ENCODE measurements at places on chromosomes 5 and 9.

DNA sequence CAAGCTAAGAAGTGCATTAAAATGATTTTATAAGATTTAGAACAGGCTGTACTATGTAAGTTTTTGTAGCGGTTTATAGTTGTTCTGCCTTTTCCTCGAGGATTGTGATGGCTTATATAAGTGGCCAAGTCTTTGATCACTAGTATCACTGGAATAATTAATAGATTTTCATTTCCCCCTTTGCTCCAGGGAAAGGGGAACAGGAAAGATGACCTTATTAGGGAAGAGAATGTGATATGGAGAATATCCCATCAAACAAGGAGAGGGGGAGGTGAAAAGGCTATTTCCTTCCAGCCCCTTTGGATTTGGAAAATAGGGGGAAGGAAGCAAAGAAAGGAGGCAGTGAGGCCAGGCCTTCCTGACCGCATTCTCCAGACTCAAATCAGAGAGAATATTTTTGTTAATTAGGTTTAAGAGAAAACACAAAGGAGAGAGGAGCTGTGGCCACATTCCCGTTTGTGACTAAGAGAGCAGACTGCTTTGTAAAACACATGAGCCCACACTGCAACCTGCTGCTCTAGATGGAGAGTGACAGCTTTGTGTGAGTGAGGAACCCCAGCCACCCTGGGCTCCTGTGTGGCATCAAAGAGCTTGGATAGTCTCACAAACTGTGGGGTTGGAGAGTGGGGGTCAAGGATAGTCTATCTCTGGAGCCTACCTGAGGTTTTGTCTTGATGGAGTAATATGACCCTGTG lies 359.5 kb downstream of the DTWD2 start:
- DNase-seq: no peak

- no peak for DNase-seq
These were observed 48.7 kb upstream of the C5orf47 start for GRCh38 chr5:173940269-173940668.

GRCh38 chr9:125909459-125909858 lies 162.3 kb downstream of the PBX3 start:
- no peak for DNase-seq

DNA sequence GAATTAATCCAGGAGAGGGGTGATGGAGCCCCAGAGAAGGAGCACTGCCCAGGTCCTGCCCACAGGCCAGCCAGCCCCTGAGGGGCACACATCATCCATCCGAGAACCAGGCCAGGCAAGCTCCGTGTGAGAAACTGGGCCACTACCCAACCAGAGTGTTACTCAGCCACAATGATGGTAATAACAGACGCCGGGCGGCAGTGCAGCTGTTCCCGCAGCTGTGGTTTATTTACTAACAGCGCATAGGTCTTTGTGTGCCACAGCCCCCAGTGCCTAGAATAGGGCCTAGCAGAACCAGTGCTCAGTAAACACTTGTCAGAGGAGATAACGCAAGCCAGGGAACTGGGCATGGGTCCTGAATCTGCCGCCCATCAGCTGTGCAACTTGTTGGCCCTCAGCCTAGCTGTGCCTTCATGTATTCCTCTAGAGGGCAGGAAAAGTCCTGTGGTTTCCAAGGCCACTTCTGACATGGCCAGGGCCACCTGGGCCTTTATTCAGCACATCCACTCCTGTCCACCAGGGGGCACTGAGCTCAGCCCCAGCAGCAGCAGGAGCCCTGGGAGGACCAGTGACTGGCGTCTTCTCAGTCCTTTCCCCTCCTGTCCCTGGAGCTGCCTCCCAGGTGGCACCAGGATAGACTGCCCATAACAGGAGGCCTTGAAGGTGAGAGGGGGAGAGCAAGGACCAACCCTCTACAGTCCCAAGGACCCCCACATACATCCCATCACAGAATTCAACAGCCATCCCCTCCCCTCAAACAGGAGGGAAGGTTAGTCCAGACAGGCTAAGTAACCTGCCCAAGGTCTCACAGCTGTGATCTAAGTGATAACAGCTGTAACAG lies 2.1 kb downstream of the MXD3 start:
- no peak for DNase-seq

GRCh38 chr5:148620696-148621095 lies 33.6 kb downstream of the HTR4 start:
- no peak for DNase-seq

- DNase-seq: no peak
These were observed 24.2 kb downstream of the CSNK1A1 start for GRCh38 chr5:149526845-149527590.

DNA sequence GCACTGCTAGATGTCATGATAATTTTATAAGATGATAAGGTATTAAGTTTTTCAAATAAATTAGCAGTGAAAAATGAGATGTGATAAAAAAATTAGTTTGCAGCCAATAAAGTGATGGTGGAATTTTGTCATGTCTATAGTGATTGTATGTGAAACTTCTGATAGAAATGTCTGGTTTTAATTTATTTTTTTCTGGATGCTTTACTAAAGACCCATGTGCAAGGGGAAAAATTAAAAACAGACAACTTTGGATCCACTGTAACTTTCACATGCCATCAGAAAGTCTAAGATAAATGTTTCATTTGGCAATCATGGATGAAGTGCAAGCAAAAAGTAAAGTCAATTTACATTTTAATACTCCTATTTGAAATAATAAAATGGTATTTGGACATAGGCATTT lies 4.4 kb upstream of the NDUFS4 start:
- no peak for DNase-seq

DNA sequence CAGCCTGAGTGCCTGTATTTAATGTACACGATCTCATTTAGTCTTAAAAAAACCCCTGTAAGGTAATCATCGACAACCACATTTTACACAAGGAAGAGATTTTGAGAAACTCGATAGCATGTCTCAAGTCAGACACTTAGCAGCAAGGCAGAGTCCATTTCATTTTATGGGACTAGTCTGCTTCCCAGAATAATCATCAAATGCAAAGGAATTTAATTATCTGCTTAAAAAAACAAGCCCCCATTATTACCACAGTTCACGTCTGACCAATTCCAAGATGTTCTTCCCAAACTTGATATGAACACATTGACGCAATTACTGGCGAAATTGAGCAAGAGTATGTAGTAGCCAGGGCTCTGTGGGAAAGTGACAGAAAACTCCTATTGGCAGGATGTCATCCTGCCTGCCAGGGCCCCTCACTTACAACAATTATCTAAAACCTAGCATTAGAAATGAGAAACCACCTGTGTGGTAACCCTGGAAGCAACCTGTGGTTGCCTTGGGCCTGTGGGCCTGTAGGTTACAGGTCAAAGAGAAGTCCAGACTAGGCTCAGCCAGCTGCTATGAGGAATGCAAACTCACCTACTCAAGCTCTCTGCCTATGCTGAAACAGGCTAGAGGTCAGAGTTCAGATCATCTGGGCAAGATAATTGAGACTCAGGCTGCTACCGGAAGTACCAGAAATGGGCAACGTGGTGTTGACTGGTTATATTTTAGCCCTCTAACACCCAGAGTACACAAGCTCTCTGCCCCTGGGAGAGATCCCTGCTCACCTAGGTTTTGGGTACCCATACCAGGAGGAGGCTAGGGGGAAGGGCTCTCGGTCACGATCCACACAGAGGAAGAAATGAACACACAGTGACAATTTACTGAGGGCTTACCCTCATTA lies 1.6 kb downstream of the B4GALT1 start:
- no peak for DNase-seq

- DNase-seq: no peak
These were observed 38.5 kb downstream of the TLE1 start for GRCh38 chr9:81650586-81651515.

- DNase-seq: peak; percentile 45
These were observed 809 bp downstream of the HNRNPAB start for GRCh38 chr5:178204935-178205748.

DNA sequence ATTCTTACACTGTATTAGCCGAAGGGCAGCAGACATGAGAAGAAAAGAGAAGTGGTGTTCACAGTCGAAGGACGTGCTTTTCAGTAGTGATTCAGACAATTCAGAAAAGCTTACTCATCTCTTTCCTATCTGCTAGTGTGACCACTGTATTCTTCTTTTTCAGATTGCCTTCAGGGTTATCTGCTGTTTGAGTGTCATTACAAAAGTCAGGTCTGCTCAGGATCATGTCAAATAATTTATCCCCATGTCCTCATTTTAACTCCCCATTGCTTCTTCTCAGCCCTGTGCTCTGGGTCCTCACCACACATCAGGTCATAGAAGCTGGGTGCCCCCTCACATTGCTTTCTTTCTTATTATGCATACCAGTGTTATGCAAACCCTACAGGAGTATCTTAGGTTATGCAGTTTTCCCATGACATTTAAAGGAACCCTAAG lies 394.0 kb downstream of the CETN3 start:
- DNase-seq: no peak

DNA sequence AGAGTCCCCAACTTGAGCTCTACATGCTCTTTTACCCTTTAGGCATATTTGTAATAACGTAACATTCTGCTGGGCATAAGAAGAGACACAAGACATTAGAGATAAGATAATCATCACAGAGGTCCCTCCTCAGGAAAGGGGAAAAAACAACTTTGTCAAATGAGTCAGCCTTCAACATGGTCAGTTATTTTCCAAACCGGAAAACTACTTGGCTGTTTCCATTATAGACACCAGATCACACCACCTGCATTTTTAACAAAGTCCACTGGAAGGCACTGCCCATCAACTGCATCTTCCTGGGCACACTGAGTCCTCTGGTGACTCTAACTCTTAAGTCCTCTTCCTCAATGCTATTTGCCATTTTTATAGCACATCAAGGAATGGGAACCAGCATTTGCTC lies 221.8 kb downstream of the FAM114A2 start:
- DNase-seq: no peak

- DNase-seq: no peak
These were observed 60.6 kb upstream of the IRX1 start for GRCh38 chr5:3534997-3535396.

GRCh38 chr5:134649163-134649835 lies 714 bp downstream of the SEC24A start:
- DNase-seq: no peak

GRCh38 chr5:15574806-15575325 lies 74.9 kb downstream of the FBXL7 start:
- no peak for DNase-seq

DNA sequence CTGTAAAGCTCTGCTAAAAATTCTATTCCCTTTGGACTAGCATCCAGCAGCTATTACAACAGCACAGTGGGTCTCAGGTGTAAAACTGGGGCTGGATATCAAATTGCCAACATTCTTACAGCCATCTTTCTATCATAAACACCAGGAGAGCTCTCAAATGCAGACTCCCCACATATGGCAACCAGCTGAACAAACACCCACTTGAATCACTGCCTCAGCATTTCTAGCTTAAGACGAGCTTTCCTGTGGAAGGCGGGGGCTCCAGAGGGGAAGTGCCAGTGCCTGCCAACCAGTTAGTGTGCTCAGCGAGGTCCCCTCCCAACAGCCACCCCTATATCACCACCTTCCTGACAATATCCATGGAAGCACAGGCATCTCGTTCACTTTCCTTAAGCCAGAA lies 62.2 kb downstream of the IPPK start:
- DNase-seq: no peak

GRCh38 chr9:38062498-38063362 lies 6.3 kb downstream of the SHB start:
- no peak for DNase-seq

DNA sequence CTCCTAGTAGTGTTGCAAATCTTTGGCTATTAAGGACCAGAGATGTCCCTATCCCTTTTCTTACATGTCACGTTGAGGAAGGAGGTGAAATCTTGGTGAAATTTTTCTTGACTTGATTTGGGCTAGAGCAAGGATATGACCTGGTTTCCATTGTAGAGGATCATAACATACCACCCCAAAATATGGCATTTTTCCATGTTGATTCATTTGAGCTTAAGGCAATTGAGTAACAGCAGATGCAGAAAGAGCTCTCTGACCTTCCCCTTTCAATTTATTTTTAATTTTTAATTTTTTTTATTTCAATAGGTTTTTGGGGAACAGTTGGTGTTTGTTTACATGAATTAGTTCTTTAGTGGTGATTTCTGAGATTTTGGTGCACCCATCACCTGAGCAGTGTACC lies 61.2 kb upstream of the MAP1B start:
- DNase-seq: no peak

DNA sequence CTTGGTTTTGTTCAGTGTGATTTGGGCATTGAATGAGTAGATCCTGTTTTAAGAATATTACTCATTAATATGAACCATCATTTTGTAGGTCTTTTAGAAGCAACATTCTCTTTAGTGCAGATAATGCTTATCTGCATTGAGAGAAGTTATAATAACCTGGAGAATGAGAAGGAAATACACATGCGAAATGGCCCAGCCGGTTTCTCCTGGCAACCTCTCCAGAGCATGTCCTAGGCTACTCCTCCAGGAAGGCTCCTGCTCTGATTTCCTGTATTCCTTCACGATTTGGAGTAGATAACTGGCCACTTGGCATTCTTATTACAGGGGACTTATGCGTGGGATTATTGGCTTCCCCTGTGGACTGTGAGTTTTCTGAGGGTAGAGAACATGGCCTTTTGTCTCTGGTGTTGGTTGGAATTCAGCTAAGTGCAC lies 12.6 kb downstream of the DAPK1 start:
- no peak for DNase-seq

- DNase-seq: no peak
These were observed 260.5 kb downstream of the ARRDC3 start for GRCh38 chr5:91122651-91123050.

DNA sequence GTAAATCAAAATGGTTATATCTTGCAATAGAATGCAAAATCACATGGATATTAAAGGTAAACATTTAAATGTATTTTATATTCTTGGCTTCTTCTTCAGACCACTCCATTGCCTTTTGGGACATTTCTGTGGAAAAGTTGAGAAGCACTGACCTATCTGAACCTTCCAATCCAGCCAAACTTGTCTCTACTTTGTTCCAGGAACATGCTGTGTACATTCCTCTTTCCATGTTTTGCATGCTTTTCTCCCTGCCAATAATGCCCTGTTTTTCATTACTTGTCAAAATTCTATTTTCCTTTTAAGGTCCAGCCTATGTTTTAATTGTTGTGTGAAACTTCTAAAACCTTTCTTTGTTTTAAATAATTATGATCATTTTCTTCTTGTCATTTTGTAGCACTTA lies 28.3 kb downstream of the JAK2 start:
- no peak for DNase-seq

- DNase-seq: no peak
These were observed 97.9 kb upstream of the MAMDC2 start for GRCh38 chr9:69945671-69946141.

DNA sequence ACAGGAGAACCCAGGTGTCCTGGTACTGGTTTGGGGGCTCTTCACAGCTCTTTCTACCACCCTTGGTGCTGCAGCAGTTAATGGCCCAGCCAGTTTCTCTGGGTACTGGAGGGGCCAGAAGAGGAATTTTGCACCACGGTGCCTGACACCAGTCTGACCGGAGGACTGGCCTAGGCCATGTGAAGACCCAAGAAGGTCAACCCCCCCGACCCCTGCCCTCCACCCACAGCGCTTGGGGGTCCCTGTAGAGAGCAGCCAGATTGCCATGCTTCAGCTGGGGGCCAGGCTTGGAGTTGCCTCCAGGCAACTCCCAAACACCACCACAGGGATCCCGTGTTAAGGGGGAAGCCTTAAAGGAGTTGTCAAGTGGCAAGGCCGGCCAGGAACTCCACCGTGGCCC lies 6.2 kb downstream of the ARSI start:
- no peak for DNase-seq

Data from stimulated activated CD8-positive, alpha-beta memory T cell treated with anti-CD3 and anti-CD28 coated beads, Interleukin-4, amount 100 ng/mL, for 4 hours (primary cell).